ENCODE measurements at places on chromosomes 6 and 20. TPM values are rescaled to one million over a fixed set of nuclear protein-coding genes. Genes with fewer than 3 reads are reported as not detected.

Gene ARHGAP40
- polyA plus RNA-seq, result not detected

Gene TCF15
- not detected for polyA plus RNA-seq

Gene FAM209B
- 0.20 TPM for polyA plus RNA-seq

Gene WFDC12
- not detected for polyA plus RNA-seq

Gene PLG
- 1.5 TPM for polyA plus RNA-seq

Gene PLAGL1
- polyA plus RNA-seq, result 5.4 TPM

Gene WFDC2
- polyA plus RNA-seq, result not detected

Gene YTHDF1
- 14.5 TPM for polyA plus RNA-seq

Gene NNAT
- 0.97 TPM for polyA plus RNA-seq

Gene RAET1L
- polyA plus RNA-seq, result not detected

Gene SRSF6
- polyA plus RNA-seq, result 99.7 TPM

Gene HAO1
- polyA plus RNA-seq, result not detected

Gene LRRN4
- not detected for polyA plus RNA-seq

Gene EYA2
- polyA plus RNA-seq, result not detected

Gene CAPN11
- 0.15 TPM for polyA plus RNA-seq

Gene MUC21
- not detected for polyA plus RNA-seq

Gene SEMG1
- polyA plus RNA-seq, result not detected

Gene OPRL1
- 0.24 TPM for polyA plus RNA-seq

Gene PRL
- 23.8 TPM for polyA plus RNA-seq

Gene ADAM33
- not detected for polyA plus RNA-seq

Gene ZNF391
- polyA plus RNA-seq, result 1.1 TPM

Gene LPA
- 0.31 TPM for polyA plus RNA-seq

Gene RTEL1
- polyA plus RNA-seq, result 13.7 TPM

Gene SPTLC3
- polyA plus RNA-seq, result not detected

Gene GCNT2
- polyA plus RNA-seq, result 11.0 TPM

Gene MUC22
- 0.03 TPM for polyA plus RNA-seq

Gene SGK2
- polyA plus RNA-seq, result not detected

Gene SLC17A9
- polyA plus RNA-seq, result 55.6 TPM

Gene HNF4A
- polyA plus RNA-seq, result not detected

Gene OPN5
- polyA plus RNA-seq, result not detected

Gene PRKN
- polyA plus RNA-seq, result not detected

Gene MRPS26
- polyA plus RNA-seq, result 81.0 TPM

Gene FOXS1
- polyA plus RNA-seq, result not detected

Gene SAMD5
- polyA plus RNA-seq, result not detected

Gene EEF1A2
- not detected for polyA plus RNA-seq

Gene RIMS1
- polyA plus RNA-seq, result not detected

Gene MRAP2
- not detected for polyA plus RNA-seq

Gene NOX3
- polyA plus RNA-seq, result not detected

Gene POU5F1
- 2.0 TPM for polyA plus RNA-seq

Gene DSTN
- 138 TPM for polyA plus RNA-seq

Gene HLA-G
- 2.9 TPM for polyA plus RNA-seq

Gene FABP7
- polyA plus RNA-seq, result not detected

Gene ATG5
- polyA plus RNA-seq, result 56.2 TPM

Gene MOG
- not detected for polyA plus RNA-seq
